ENCODE measurements at places on chromosomes 16 and 17.

GRCh38 chr16:72426386-72426785, 254.4 kb upstream of the PMFBP1 start:
- DNase-seq, result no peak

DNA sequence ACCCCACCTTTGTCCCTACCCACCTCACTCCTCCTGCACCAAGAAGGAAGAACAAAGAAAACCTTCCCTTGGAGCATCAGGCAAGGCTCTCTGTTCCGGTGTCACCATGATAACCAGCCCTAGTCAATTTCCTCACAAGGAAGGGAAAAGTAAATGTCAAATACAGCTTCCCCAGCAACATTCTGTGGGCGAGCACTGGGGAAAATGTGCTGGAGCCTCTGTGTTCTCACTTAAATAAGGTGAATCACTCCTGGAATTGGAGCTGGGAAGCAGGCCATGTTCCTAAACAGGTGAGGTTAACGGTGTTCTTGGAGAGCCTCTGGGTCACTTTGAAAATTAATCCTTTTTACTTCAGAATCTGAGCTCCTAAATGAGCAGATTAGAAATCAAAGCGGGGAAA, 427.9 kb upstream of the ERCC4 start:
- no peak for DNase-seq

- no peak for DNase-seq
These were observed 26.5 kb downstream of the PDIA2 start for GRCh38 chr16:309476-309875.

- DNase-seq, result no peak
These were observed 2.6 kb upstream of the HOXB8 start for GRCh38 chr17:48617471-48618255.

GRCh38 chr17:72334205-72334604, 213.4 kb downstream of the SOX9 start:
- DNase-seq, result no peak

DNA sequence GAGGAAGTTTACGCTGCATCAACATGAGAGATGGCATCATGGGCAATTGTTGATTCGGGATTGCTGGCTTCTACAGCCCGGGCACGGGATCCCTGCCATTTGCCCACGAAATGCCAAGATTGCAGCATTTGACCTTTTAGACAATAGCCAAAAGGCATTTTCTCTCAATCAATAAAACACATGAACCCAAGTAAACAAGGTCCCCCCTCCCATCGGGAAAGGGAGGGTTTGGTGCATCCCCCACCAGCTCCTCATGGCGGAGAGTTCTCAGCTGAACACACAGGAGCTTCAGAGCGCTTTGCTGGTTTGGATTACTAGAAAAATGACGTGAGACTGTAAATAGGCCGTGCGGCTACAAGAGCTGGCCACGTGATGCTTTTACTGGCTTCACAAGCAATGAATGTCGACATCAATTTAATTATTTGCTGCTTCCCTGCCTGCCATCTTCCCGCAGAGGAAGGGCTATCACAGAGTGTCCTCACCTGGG, 147.6 kb downstream of the C16orf95 start:
- peak; percentile 59 for DNase-seq

GRCh38 chr16:74608944-74609343, 2.0 kb upstream of the GLG1 start:
- DNase-seq, result no peak

- DNase-seq, result peak; percentile 88
These were observed 251.4 kb upstream of the RPL38 start for GRCh38 chr17:73952082-73952479.

DNA sequence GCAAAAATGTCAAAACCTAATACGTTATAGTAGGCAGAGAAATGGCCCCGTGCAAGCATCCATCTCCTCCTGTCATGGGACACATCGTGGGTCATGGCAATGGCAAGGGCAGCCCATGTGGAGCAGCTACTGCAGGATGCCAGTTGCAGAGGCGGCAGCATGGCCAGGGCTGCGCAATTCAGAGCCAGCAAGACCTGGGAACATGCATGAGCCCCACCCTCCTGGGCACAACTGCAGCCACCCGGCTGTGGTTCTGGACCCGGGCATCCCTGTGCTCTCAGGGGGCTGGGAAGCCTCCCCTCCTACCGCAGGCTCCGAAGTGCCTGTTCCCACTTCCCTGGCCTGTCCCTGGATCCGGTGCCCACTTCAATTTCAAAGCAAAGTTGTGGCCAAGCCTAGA, 203.6 kb downstream of the CPPED1 start:
- no peak for DNase-seq

- no peak for DNase-seq
These were observed 23.3 kb upstream of the CPNE2 start for GRCh38 chr16:57069053-57069452.

DNA sequence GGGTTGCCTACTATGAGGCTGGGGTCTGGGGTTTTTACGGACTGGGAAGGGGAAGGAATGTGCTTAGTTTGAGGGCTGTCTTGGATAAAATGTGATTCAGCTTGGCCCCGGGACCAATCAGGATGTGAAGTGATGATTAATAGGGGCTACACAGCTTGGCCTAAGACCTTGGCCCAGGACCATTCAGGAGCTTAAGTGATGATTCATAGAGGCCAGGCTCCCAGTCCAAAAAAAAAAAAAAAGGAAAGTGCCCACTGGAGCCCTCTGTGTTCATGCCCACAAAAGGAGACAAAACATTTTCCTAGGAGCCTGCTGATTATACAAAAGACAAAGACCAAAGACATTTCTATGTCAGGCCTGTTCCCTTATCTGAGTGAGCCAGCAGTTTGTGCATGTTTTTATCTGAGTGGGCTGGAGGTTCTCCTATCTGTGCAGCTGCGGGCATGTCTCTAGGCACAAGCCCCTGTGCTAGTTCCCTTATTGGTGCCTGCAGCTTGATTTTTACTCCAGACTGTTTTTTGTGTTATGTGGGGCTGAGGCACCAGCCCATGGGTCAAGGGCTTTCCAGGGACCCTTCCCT, 898.2 kb upstream of the GOT2 start:
- DNase-seq, result no peak

- no peak for DNase-seq
These were observed 45.9 kb downstream of the VAC14 start for GRCh38 chr16:70754851-70755600.

DNA sequence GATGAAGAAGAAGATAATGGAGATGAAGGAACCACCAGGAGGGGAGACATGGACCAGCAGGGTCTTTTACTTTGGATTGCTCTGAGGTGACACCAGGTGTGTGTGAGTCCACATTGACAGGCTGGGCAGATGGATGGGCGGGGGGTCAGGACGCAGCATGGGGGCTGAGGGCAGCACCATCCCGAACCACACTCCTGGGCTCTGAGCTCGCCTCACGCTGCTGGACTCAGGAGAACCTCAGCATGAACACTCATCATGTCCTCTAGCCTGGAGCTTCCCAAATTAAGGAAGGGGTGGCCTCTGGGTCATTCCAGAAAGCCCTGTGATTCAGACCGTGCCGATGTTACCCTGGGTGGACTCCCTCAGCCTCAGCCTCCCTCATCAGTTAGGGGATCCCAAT, 50.4 kb upstream of the MAP3K14 start:
- no peak for DNase-seq

DNA sequence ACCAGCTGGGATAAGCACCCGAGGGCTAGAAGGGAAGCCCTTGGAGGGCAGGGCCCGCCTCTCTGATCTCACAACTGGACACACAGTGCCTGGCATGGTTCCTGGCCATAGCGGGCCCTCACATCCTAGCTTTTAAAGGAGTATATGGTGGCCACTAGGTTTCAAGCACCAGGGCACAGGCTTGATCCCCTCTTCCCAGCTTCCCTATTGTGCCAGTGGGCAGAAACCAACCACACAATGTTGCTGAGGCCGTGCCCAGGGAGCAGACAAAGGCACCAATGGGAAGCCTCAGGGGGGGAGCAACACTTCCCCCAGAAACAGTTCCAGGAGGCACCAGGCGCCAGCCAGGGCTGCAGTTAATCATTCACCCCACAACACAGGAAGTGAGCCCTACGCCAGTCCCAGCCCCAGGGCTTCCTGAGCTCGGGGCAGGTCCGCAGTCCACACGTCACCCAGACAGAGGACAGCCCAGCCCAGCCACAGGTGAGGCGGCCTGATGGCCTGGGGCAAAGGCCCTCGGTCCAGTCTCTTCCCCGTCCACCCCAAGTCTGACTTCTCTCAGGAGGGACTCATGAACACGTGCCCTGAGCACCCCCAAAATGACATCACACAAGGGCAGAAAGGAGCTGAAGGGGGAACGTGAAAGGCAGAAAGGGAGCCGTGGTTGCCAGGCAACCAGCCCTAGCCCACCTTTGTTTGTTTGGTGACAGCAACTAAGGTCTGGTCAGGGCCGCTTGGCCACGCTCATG, 12.8 kb downstream of the SMIM5 start:
- DNase-seq, result peak; percentile 81

GRCh38 chr16:72013389-72013788, 4.8 kb downstream of the DHODH start:
- DNase-seq, result no peak

- no peak for DNase-seq
These were observed 245.1 kb downstream of the SOX9 start for GRCh38 chr17:72365857-72366414.

DNA sequence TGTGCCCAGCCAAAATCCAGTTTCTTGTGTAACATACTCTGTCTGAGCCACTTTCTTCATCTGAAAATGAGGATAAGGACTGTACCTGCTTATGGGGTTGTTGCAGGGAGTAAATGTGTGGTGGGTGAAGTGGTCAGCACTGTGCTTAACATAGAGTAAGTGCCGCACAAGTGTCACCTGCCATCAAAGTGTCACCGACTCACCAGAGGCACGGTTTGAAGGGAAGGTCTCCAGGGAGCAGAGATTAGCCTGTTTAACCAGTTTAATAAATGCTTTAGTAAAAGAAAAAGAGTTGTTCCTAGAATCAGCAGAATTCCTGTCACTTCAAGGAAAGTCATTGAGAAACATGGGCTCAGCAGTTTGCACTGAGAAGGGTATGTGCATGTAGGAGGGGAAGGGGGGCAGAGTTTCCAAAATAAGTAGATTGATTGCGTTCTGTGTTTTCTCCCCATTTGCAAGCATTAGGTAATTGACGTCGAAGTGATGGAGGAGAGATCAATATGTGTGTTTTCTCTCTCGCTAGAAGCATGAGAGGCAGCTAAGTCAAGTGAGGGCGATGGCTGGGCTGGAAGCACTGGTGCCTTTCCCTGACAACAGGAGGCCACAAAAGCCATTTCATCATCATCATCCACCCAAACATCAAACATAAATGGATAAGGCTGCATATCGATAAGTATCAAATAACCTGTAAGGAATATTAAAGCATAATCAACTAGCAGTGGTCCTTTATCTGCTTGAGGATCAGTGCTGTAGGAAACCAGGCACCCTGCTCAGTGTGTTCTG, 19.1 kb downstream of the FAM20A start:
- DNase-seq, result peak; percentile 31

DNA sequence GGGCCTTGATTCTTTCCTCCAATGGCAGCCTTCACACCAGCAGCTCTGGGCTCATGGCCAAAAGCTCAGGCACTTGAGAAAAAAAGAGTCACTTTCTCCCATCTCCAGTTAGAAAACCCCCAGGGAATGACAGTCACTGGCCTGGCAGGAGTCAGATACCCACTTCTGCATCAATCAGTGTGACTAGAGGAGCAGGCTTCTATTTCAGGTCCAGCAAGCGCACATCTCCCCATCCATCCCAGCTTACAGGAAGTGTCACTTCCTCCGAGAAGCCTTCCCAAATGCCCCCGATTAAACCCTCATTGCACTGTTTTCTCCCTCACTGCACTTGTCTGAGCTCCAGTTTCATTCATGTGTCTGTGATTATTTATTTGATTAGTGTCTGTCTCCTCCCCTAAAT, 30.4 kb upstream of the CCL1 start:
- DNase-seq, result peak; percentile 24

- DNase-seq, result no peak
These were observed 81.8 kb downstream of the C16orf78 start for GRCh38 chr16:49455181-49455990.

GRCh38 chr16:53266156-53266555, 168.1 kb upstream of the RBL2 start:
- DNase-seq, result no peak

- DNase-seq, result no peak
These were observed 267.5 kb downstream of the SEC14L1 start for GRCh38 chr17:77408284-77408683.

- DNase-seq, result peak; percentile 50
These were observed 86.0 kb downstream of the IRF8 start for GRCh38 chr16:85984947-85985451.

GRCh38 chr17:17740615-17741348, 59.5 kb downstream of the RAI1 start:
- DNase-seq, result peak; percentile 67

DNA sequence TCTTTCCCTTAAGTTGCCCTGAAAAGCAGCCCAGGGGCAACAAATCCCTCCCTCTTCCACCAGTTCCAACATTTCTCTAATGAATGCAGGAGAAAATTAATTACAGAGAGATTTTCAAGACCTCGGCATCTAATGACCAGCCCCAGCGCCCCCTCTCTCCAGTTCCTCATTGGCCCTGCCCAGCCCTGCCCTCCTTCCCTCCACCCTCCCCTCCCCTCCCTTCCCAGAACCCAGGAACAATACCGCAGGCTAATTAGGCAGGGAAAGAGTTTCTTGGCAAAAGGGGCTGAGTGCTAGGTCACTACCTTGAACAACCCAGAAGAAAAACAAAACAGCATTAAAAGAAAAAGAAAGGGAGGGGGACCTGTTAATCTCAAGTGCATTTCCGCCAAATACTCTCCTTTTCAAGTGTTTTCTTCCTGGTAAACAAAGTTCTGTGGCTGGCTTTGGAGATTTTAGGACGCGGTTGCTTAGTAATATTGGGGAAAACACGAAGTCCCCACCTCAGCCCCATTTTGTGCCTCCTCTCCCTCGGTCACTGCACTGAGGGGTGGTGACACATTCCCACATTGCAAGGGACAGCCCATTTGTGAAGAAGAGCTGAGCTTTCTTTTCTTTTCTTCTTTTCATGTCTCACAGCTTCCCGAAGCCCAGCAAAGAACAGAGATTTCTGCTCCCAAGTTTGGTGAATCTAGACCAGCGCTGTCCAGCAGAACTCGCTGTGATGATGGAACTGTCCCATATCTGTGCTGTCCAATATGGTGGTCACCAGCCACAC, 215.4 kb downstream of the SOX9 start:
- DNase-seq, result no peak

- no peak for DNase-seq
These were observed 32.8 kb downstream of the TMEM238L start for GRCh38 chr17:10771148-10771547.

GRCh38 chr16:50195276-50195675, 42.2 kb downstream of the TENT4B start:
- no peak for DNase-seq

DNA sequence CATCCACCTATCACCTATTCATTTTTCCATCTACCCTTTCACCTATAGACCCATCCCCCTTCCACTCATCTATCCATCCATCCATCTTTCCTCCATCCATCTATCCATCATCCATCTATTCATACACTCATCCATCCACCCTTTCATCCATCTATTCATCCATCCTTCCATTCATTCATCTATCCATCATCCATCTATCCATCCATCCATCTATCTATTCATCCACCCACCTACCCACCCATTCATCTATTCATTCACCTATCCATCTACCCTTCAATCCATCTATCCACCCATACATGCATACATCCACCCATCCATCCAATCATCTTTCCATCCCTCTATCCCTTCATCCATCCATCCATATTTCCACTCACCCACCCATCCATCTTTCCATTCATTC, 63.3 kb downstream of the C17orf67 start:
- no peak for DNase-seq

GRCh38 chr17:54813896-54814295, 86.8 kb upstream of the TOM1L1 start:
- no peak for DNase-seq

Measured in lung (tissue), 17 donors.